ENCODE measurements at places on chromosomes 6 and 20. TPM values are rescaled to one million over a fixed set of nuclear protein-coding genes. Genes with fewer than 3 reads are reported as not detected.

GRCh38 chr6:137811916-137812553 is 55.0 kb upstream of the TNFAIP3 start:
- no peak for DNase-seq

DNA sequence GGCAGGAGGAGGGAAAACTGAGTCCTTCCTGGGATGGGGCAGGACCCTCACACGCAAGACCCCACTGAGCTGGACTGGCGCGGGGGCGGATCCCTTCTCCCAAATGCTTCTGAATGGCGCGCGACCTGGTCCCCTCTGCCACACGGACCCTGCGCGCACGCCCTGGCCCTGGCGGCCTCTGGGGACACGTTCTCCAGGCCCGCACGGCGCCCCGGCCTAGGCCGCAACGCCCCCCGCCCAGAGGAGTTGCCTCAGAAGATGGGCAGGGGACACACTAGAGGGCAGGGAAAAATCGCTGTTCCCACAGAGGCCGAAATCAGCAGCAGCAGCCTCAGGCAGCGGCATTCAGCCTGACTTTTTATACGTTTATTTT is 45.2 kb upstream of the OSTM1 start:
- DNase-seq: no peak

The CFAP206 gene
- total RNA-seq: 2.0 TPM

The GNMT gene
- total RNA-seq: not detected

The GPLD1 gene
- total RNA-seq: 10.6 TPM

The FNDC11 gene
- 6.1 TPM for total RNA-seq

The CLPSL2 gene
- total RNA-seq: not detected

The DDO gene
- 0.41 TPM for total RNA-seq

The PSORS1C2 gene
- not detected for total RNA-seq

Data from frontal cortex (tissue), 4 donors.